NCI-H460 (cell line): ENCODE measurements at places on chromosomes 7 and 10.
A peak's percentile ranks its signal among the peaks of the same experiment; 100 is the strongest.

DNA sequence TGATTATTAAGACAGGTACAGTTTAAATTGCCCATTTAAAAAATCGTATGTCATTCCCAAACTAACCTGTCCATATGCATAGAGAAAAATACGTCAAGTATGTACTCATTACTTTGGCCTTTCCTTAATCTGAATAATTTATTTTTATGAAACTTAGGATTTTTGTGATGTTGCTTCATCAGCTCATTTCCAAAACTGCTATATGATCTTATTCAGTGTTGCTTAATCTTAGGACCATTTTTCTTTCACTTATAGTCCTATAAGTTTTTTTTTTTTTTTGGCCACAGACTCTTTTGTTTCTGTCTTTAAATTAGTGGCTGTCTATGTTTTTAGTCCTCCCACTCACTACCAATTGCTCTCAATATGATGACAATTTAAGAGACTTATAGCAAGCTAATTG is 345.1 kb downstream of the PHTF2 start:
- no peak for DNase-seq

- DNase-seq, result no peak
Measured at GRCh38 chr10:33211106-33211878, 123.2 kb downstream of the NRP1 start.

GRCh38 chr10:71068861-71069271 is 143.5 kb upstream of the UNC5B start:
- DNase-seq, result no peak

- DNase-seq, result no peak
Measured at GRCh38 chr10:98172073-98172472, 37.6 kb downstream of the R3HCC1L start.

- DNase-seq, result no peak
Measured at GRCh38 chr7:33862946-33863814, 42.2 kb upstream of the BMPER start.

- no peak for DNase-seq
Measured at GRCh38 chr7:113730309-113730955, 188.4 kb downstream of the PPP1R3A start.

DNA sequence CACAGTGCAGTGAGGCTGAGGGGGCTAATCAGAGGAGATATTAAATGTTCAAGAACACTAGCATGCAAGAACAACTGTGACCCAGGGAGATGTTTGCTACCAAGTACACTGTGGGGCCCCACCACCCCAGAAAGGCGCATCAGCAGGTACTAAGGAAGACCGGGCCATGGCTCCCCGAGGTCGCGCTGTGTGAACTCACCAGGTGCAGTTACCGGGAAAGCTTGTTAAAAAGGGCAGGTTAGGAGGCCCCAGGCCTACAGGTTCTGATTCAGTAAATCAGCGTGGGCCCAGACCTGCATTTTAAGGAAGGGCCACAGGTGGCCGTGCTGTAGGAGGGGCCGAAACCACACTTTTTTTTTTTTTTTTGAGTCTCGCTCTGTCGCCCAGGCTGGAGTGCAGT is 54.6 kb downstream of the TMEM209 start:
- DNase-seq, result no peak

- DNase-seq, result no peak
Measured at GRCh38 chr10:12489806-12490205, 140.5 kb downstream of the CAMK1D start.

DNA sequence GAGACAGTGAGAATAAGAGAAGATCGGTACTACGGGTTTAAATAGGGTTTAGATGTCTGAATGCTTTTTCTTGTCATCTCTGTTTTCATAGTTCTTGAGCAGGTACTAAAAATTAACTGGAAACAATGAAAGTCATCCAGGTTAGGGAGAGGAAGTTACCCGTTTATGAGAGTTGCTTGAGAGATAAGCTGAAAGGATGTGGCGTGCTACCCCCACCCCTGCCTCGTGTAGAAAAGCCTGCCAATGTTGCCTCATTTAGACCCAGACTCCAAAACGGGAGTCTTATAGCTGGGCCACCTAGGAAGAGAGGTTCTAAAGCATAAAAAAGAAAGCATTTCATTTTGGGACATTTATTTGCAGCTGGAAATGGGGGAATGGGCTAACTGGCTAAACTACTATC is 10.2 kb downstream of the AKR1C4 start:
- no peak for DNase-seq

GRCh38 chr10:77406764-77407430 is 230.7 kb downstream of the KCNMA1 start:
- no peak for DNase-seq

DNA sequence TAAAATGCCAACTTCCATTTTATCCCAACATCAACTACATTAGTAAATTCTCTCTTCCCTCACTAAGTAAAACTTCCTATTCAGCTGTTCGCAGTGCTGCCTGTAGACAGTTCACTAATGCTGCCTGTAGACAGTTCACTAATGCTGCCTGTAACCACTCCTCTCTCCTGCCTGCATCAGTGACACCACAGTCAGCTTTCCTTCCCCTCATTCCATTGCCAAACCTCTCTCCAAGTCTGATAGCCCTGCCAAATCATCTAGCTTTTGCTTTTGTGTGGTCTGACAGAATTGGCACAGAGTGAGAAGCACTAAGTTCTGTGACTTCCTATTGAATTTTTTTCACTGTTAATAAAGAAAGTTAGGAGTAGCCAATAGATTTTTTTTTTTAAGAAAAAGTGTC is 43.0 kb upstream of the MACC1 start:
- no peak for DNase-seq

GRCh38 chr7:153476166-153476565 is 576.0 kb upstream of the DPP6 start:
- DNase-seq, result no peak

DNA sequence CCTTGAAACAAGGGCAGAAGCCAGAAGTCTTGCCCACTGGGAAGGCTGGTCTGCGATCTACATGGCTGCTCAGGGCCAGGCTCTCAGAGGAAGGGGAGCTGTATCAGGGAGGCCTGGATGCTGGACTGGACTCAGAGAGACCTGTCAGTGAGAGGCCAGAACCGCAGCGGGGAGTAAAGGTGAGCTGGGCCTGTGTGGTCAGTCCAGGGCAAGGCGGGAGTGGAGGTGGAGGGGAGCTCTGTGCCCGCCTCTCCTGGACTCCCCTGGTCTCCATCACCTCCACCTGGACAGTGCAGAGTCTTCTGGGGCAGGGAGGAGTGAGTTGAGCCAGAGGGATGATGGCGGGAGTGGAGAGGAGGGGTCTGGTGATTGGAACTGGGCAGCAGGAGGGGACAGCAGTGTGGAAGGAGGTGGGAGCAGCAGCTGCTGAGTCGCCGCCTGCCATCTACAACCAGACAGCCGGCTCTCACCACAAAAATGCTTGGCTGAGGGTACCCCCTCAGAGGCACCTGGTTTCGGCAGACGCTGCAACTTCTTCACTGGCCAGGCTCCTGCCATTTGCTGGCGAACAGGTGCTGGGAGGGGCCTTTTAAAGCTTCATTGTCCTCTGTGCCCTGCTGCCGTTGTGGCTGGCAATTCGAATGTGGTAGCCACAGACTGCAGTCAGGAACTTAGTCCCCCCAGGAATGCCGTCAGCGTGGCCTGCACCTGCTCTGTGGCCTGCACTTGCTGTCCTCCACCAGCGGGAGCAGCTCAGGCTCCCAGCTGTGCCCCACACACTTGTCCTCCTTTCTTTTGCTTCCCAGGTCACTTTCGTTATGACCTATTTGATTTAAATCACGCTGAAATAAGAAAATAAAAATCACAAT is 3.5 kb downstream of the RASSF4 start:
- no peak for DNase-seq

DNA sequence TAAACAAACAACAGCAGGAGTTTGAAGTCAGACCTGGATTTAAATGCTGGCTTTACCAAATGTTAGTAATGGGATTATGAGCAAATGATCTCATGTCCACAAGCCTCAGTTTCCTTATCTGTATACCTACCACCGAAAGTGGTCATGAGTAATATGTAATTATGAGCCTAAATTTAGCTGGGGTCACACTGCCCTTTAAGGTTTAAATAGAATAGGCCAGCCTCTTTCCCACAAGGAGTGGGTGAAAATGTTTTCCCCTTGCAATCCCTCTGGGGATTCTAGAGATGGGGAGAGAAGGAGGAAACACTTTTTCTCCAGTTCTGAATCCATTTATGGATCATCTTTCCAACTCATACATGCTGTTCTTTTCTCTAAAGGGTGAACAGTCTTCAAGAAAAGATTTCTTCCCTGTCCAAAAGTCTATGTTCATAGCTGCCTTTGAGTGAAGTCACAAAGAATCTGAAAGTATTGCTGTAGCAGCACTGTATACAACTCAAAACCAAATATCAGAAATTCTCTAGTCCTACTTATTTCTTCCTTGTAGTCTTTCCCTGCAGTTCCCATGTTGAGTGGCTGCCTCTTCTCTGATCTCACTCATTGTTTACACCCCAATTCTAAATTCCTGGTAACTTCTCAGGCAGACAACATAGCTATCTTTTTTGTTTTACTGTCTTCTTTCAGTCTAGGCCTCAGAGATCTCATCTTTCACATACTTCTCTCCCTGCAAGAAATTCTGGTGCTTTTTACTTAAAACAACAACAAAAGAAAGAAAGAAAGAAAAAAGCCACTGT is 7.4 kb upstream of the TSPAN12 start:
- DNase-seq, result no peak

GRCh38 chr7:17242504-17242903 is 55.9 kb upstream of the AHR start:
- DNase-seq, result no peak

DNA sequence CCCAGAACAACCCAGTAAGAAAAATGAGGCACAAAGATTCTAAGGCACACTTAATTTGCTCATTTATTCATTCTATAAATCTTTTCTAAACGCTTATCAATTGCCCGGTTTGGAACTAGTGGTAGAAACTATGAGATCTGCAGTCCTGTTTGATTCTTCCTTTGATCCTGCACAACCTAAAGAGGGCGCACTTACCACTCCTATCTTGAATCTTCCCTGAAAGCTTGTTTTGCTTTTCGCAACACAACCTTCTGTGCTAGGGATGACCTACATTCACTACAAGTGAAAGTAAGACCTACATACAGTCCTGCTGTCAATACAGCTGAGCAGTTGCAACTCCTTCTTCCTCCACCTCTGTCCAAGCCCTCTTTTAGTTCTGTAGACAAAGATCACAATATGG is 12.6 kb upstream of the ARL4A start:
- DNase-seq, result peak; percentile 28

DNA sequence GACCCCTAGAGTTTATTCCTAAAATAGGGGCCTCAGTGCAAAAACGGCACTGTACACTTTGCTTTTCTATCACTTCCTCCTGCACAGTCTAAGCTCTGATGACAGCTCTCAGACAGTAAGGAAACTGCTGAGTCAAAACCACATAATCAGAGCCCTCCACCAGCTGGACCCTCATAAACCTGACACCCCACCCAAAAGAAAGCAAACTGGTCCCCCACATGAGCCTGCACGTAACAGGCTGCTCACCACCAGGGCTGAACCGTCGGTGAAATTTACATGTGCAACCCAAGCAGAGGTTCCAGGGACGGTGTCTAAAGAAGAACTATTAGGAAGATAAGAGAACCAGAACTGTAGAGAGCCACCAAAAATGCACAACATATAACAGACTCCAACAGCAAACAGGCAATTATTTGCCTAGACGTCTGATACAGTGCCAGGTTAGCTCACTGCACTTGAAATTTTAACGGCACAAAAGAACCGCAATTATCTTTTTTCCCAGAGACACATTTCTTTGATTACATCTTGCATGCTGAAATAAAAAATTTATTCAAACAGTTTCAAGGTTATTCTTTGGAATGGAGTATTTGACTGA is 19.6 kb downstream of the SGMS1 start:
- DNase-seq, result no peak

DNA sequence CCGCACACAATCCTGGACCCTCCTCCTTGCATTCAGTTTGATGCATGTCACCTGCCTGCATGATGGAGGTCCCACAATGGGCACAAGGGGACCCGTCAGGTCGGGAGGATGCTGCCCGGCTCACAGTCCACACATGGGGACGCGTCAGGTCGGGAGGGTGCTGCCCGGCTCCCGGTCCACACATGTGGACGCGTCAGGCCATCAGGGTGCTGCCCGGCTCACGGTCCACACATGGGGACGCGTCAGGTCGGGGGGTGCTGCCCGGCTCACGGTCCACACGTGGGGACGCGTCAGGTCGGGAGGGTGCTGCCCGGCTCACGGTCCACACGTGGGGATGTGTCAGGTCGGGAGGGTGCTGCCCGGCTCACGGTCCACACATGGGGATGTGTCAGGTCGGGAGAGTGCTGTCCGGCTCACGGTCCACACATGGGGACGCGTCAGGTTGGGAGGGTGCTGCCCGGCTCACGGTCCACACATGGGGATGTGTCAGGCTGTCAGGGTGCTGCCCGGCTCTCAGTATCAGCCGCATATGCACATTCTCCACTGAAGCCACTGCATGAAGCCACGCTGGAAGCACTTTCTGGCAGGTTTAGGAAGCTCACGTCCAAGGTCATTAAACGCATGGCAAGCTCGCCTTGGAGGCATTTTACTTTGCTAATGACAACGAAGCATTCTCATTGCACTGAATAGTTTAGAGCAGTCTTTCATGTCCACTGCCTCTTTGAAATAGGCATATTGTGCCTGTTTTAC is 50.3 kb downstream of the DIP2C start:
- no peak for DNase-seq

DNA sequence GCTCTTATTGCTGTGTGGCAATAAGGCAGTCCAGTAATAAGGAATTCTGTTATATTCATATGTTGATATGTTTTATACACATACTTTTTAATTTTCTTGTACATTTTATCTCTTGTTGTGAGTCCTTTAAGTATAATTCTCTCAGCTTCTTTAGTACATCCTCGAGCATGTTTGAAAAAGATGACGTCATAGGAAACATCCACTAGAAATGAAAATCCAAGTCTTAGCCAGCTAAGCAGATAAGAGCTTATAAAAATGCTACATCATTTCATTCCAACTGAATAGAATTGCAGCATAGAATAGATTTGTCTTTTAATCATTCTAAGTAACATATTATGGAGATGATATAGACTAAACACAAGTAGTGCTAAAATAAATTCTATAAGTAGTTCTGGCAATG is 283.7 kb upstream of the FZD1 start:
- DNase-seq, result no peak

DNA sequence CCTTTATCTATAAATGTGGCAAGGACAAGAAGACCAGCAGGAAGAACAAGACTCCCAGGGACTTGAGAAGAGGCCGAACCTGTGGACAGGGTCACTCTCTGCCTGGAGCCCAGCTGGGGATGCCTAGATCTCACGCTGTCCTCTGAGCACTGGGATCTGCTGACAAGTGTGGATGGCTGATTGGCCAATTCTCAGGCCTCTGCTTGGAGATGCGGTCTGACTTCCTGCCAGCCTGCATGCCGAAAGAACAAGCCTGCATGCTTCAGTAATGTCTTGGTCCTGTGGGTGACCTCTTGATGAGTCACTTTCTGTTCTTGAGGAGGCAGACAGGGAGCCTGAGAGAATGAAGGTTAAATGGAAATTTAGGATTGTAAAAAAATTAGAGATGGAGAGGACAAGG is 84.7 kb downstream of the TMEM178B start:
- DNase-seq, result peak; percentile 43

GRCh38 chr7:199483-200249 is 7.3 kb downstream of the FAM20C start:
- no peak for DNase-seq
